ENCODE measurements at places on chromosomes 5 and 9.

DNA sequence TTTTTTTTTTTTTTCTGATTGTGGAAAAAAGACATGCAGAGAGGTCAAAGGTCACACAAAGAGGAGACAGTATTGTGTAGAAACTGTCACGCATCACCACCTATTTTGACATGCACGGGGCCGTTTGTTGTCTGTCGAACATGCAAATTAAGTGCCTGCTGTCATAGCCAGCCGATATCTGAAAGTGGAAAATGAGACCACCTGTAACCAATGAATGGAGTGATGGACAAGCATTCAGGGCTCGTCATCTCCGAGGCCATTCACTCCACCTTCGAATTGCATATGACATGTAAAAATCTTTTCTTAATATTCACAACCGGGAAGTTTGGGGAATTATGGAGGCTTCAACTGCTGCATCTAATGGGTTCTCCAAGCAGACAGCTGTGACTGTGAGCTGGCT lies 512.2 kb upstream of the ADAMTS16 start:
- DNase-seq = no peak

DNA sequence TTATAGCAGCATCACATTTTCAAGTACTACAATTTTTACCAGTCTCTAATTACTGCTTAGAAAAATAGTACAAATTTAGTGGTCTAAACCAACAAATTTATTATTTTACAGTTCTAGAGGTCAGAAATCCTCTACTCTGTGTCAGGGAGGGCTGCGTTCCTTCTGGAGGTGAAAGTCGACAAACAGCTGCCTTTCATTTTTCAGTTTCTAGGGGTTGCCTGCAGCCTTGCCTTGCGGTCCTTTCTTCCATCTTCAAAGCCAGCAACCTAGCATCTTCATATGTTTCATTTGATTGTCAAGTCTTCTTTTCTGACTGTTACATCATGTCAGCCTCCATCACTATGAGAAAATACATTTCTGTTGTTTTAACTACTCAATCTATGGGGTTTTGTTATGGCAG lies 1022.1 kb downstream of the CDH18 start:
- no peak for DNase-seq

DNA sequence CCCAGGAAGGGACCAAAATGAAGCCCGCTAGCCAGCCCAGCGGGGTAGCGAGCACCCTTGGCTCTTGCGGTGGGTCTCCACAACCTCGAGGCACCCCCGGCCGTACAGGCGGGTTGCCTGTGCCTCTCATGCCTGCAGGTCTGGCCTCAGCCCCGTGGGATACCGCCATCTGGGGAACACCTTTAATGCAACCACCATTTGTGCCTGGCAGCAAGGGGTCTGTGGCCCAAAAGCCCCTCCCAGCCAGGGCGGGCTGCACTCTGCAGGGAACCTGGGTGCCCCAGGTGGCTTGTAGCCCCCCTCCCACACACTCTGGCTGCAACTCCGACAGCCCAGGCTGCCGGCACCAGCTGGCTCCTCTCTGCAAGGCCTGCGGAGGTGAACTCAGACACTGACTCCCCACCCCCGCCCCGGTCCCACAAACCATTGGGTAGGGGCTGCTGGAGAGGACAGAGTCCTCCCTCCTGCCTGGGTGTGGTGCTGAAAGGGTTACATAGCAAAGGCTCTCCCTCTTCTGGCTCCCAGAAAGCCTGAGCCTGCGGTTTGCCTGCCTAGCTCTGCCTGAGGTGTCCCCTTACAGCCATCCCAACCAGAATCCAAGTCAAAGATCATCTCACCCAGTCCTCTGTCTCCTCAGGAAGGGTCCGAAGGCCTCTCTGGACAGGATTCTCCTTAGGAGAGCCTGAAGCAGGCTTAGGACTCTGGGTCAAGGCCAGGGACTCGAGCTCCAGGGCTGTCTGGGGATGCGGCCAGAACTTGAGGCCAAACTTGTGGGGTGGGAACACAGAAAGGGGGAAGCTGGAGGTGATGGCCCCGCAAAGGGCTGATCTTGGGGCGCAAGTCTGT lies 109.4 kb downstream of the PSD2 start:
- DNase-seq = no peak

- peak; percentile 79 for DNase-seq
These were observed 24.6 kb upstream of the IFNK start for GRCh38 chr9:27499451-27499850.

DNA sequence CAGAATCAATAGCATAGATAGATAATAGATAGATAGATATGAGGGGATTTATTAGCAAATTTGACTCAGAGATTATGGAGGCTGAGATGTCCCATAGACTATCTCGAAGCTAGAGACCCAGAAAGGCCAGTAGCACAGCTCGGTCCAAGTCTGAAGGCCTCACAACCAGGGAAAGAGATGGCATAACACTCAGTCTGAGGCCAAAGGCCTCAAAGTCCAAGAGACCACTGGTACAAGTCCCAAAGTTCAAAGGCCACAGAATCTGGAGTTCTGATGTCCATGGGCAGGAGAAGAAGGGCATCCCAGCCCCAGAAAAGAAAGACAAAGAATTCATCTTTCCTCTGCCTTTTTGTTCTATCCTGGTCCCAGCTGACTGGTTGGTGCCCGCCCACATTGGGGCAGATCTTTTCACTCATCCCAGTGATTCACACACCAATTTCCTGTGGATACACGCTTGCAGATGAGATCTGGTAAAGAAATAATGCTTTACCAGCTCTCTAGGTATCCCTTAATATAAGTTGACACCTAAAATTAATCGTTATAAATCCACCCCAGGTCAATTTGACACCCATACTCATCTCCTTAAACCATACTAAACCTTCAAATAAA lies 127.8 kb upstream of the FBN2 start:
- DNase-seq = no peak

GRCh38 chr5:61182449-61182848 lies 20.2 kb upstream of the SMIM15 start:
- no peak for DNase-seq

DNA sequence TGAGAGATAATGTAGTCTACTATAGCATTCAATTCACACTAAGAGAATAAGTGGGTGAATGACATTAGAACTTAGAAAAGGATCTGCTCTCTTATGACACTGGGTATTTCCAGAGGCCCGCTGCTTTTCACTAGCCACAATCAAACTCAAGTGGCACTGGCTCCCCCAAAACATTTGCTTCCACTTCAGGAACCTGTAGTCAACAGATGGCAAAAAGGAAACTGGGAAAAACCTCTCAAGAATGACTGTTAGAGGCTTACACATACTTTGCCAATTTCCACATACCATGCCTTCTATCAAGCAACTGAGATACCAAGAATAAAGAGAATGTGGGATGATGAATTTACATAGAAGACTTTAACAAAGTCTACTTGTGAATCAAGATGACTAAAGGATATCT lies 11.2 kb downstream of the POC5 start:
- DNase-seq = peak; percentile 82

DNA sequence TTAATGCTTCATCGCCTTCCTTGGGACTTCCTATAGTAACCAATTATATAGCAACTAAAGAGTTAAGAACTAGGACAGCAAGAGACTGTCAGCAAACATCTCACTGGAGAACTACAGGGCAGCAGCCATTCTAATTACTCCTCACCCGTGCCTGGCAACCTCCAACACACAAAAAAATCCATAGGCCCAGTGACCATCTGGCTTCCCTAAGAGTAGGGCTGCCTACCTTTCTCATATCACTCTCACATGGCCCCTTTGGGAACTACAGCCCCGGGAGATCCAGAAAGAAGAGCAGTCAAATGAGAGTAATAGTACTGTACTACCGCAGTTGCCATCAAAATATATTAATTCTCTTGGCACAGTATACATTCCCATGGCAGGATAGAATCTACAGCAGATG lies 5.7 kb downstream of the DCAF10 start:
- DNase-seq = no peak

- DNase-seq = no peak
These were observed 11.8 kb downstream of the GLIS3 start for GRCh38 chr9:4287886-4288588.

DNA sequence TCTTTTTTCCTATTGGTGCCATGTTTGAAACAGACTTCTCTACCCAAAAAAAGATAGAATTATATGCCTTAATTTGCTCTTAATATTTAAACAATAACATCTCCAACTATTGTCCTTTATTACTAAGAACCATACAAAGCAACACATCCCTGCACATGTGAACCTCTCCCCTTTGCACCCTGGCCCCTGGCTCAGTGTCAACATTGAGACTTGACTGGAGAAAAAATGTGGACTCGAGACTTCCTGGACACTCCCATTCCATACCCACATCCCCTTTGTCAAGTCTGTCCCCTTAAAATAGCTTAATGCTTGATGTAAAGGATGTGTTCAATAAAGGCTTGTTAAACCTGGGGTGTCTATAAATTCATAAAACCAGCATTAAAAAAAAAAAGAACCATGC lies 53.2 kb downstream of the TTC39B start:
- DNase-seq = no peak

DNA sequence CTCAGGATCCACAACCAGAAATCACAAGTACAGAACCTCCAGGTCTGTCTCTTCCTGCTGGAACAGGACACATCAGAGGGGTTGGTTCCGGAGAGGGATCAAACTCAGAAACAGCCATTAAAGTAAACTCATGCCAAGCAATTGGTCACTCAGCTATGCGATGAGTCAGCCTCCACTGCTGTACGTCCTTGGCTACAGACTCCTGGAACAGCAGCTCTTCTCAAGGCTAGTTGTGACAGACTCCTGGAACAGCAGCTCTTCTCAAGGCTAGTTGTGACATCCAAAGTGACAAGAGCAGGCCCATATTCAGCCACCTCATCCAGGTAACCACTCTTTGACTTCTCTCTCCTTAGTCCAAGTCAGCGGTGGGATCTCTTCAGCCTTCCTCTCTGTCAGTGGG lies at the start of gene SPINK13:
TSS of gene SPINK13 (plus strand) at position 229 of the 400 bp plus-strand sequence. CDS start 1,279 bp downstream, outside the sequence.
- peak; percentile 6 for DNase-seq

DNA sequence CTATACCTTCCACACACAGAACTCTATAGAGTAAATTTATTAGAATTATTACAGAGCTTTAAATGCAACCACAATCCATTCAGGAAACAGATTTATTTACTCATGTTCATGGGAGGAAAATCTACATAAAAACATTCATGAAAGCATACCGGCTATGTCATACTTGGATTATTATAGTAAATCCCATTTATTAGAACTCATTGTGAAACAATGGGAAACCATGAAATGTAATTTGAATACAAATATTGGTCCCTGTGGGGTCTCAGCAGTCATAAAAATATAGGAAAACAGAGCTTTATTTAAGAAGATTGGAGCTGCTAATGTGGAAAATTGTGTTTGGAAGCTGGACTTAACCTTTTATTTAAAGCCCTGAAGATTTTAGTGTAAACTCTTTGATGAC lies 80.7 kb downstream of the HAPLN1 start:
- DNase-seq = no peak

DNA sequence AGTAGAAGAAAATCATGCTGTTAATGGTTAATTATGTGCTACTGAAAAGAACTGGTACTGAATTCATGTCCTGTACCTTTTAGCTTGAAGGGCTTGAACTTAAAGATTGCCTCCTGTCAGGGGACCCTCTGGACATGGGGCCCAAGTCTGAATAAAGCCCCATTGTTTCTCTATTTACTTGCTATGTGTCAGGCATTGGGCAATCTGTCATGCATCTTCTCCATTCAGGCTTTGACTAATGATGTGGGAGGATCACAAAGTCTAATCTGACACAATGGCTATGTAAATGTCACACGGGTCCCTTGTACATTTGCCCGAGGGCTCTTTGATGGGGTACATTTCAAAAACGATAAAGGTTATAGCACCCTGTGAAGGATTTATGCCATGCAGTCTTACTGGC lies 64.0 kb upstream of the TUSC1 start:
- DNase-seq = no peak

DNA sequence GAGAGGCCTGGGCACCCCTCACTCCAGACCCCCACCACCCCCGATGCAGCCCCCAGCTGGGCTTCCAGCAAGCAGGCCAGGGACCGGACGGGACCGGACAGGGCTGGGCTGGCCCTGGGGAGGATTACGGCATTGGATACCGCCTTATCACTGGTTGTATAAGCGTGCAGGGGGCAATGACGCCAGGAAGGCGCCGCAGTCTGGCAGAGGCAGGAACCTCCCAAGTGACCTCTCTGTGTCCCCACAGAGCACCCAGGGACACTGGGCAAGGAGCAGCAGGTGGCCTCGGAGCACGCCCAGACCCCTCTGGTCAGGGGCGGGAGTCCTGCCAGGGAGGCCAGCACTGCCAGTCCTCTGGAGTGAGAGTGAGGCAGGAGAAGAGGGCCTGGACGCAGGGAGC lies 723 bp upstream of the LCN15 start:
- DNase-seq = no peak

GRCh38 chr9:89359751-89360261 lies 41.5 kb downstream of the SECISBP2 start:
- DNase-seq = no peak

GRCh38 chr9:86116425-86116824 lies 17.1 kb upstream of the GOLM1 start:
- DNase-seq = no peak

- DNase-seq = no peak
These were observed 564.8 kb upstream of the WWC1 start for GRCh38 chr5:167726642-167727041.

GRCh38 chr5:42035526-42035925 lies 110.4 kb downstream of the FBXO4 start:
- no peak for DNase-seq

DNA sequence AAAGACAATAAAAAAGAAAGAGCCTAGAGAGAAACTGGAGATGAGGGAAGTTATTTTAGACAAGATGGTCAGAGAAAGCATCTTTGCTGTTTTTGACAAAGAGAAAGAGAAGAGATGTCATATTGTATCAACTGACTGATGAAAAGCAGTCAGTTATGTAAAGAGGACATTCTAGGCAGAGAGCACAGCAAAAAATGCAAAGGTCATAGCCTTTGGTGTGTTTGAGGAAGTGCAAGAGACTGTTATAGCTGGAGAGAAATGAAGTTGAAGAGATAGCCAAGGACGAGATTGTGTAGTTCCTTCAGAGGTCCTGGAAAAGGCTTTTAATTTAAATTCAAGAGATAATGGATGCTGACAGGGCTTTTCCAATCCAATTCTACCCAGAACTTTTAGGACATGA lies 342.4 kb downstream of the RASEF start:
- DNase-seq = peak; percentile 10

DNA sequence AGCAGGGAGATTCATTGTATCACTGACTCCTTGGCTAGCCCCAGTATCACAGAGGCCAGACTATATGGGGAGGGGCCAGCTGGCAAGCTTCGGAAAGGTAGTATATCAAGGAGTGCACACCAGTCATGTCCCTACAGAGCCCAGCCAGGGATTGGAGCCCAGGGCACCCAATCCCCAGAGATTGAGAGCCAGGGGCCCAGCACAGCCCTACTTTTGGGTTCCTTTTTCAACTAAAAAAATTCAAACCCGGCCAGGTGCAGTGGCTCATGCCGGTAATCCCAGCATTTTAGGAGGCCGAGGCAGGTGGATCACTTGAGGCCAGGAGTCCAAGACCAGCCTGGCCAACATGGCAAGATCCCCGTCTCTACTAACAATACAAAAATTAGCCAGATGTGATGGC lies 5.4 kb upstream of the MYORG start:
- no peak for DNase-seq
